ENCODE measurements at places on chromosomes 7 and 10.
A peak's percentile ranks its signal among the peaks of the same experiment; 100 is the strongest.

DNA sequence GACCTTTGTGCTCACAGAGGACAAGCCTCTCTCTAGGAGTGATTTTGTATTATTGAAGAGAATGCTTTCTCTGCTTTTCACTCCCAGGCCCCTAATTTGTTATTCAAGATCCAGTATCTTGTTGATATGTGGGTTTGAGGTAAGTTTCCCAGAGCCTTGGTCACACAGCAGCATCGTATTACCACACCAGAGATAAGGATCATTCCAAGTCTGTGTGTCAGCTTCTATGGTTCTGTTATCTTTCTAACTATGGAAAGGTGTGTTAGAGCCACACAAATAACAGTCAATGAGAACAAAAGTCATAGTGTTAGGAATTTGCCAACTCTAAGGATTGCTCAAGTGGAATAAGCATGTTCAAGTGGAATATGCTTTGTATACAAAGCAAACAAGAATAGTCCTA lies 1208.3 kb downstream of the GATA3 start:
- DNase-seq = no peak

DNA sequence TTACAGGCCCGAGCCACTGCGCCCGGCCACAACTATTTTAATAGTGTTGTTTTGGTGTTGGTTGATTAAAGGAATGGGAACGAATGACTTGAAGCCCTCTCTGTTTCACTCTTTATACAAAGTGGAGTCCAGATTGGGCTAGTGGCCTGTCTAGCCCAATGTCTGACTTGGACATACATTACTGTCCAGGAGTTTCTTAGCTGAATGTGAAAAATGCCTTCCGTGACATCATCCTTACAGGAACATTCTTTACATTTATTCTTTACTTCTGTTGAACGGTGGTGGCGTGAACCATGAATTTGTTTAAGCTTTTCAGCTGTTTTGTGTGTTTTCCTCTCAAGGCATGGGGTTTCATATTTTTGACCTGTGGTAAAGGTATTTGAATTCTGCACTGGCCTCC lies 67.9 kb downstream of the DAGLB start:
- no peak for DNase-seq

DNA sequence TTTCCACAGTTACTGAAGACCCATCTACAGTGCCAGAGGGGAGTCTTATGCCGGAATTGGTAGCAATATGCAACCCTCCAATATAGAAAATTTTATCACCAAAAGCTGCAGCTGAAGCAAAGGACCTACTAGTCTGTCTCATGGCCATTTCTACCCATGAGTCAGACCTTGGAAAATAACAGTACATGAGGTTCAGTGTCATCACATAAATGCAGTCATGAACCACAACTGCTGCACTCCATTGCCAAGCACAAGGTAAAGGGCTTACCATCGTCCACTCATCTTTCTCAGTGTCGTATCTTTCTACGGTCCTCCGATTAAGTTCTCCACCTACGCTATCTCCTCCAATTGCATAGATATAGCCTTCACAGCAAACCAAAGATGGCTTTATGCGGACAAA lies 21.8 kb downstream of the KBTBD2 start:
- DNase-seq = no peak

- DNase-seq = no peak
Observed at GRCh38 chr7:126799541-126799940, 453.2 kb downstream of the GRM8 start.

DNA sequence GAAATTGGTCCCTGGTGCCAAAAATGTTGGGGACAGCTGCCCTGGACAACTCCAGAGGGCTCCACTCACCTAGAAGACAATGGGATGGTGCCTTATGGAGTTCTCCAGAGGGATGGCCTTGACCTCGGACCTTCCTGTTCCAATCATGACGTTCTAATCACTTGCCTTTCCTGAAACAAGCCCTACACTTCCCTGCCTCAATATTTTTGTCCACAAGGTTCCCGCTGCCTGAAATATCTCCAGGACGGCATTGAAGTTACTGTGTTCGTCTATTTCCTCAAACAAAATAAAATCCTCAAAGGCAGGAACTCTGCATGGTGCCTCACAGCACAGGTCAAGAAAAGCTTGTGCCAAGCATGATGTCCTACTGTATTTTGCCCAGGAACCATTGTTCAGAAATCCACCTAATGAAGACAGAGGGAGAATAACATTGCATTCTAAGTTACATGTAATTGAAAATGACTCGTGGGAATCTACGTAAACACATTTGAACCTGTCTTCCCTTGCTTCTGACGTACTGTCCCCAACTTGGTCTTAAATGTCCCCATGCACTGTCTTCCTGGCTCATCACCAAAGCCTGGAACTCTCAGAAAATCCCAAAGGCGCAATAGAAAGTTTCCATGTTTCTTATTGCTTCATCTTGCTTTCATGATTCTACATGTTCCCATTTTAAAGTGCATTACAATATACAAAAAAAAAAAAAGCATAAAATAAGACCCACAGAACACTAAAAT lies 342.3 kb upstream of the NRP1 start:
- no peak for DNase-seq

- no peak for DNase-seq
Observed at GRCh38 chr7:63093481-63093880, 905.2 kb upstream of the ZNF722 start.

DNA sequence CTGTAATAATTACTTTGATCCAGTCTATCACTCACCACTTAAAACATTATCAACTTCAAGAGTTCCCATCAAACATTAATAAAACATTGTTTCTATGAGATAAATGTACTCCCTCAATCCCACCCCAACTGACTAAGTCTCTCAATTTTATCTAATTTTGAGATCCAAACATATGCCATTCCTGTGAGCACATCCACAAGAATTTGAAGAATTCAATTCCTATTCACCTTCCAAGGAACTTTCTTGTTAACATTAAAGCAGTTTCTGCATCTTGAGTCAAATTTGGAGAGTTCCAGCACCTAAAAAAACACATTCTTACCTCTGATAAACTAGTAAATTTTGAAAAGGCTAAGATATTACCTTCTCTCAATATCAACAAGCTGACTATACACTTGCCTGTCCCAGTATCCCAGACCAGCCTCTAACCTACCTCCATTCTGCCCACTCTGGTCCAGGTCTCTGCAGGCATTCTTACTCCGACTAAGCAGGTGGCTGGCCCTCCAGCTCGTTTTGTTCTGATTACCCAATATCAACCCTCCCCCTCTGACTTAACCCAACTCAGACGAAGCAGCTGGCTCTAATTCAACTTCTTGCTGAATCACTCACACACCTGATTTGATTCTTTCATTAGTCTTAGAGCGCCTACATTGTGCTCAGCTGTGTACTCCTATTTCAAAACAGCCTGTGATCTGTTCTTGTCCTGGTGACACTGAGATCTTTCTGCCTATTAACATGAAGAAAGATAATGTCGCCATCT lies 275.2 kb downstream of the IPMK start:
- DNase-seq = no peak

- DNase-seq = no peak
Observed at GRCh38 chr10:63114031-63114814, 18.9 kb upstream of the NRBF2 start.

GRCh38 chr10:74890460-74890859 lies 64.1 kb downstream of the KAT6B start:
- DNase-seq = no peak

- DNase-seq = peak; percentile 26
Observed at GRCh38 chr7:123749537-123749857, 694 bp upstream of the WASL start.

DNA sequence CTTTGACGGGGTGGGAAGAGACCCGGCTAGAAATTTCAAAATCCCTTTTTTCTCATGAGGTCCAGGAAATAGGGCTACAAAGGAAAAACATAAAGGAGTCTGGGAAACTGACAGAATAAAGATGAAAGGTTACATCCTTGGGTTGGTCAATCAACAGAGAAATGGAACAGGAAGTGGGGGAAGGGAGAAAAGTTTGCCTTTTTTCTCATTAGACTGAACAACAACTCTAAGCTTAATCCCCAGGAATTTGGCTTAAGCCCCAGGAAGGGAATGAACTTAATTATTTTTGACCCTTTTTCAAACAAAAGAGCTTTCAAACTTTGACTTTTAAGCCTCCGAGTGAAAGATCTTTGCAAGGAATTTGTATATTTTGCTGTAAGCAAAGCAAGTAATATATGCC lies 32.7 kb downstream of the LGI1 start:
- no peak for DNase-seq

DNA sequence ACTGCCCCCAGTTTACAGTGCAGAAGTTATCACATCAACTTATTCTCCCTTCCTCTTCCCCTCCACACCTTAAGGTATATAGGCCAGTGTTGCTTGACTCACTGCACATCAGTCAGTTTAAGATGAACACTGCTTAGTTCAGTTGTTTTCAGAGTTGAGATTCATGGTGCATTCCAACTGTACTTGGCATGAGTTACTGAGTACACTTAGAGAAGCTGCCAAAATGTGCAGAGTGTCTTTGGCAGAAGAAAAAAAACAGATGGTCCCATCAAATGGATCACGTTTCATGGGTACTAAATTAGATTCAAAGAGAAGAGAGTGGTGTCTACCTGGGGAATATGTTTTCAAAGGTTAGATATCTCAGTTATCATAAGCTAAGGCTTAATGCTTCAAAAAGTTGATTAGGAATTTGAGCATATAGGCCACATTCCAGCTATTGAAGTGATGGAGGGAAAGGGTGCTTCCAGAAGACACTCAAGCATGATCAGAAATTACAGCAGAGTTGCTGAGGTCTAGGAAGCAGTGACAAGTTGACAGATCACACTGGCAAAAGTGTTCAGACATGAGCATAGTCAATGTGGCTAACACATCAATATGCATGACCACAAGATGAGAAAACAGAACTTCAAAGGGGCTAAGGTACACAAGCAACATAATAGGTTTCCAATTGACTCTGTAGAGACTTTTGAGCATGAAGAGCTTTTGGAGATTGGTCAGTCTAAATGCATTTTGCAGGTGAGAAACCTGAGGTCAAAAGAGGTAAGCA lies 579.2 kb upstream of the CELF2 start:
- DNase-seq = no peak

- DNase-seq = no peak
Observed at GRCh38 chr7:133888061-133888930, 238.8 kb upstream of the LRGUK start.

DNA sequence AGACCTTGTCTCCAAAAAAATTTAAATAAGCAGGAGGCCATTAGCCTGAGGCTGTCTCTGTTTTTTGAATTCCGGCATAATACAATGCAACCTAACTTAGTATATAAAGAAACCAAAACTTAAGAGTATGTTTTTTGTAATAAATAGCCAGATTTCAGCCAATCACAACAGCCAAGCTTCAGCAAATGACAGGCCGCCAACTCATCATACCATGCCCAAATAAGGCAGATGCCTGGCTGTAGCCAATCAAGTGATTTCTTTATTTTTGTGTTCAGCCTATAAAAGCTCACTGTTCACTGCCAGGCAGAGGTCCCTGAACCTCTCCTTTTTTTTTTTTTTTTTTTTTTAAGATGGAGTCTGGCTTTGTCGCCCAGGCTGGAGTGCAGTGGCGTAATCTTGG lies 12.7 kb upstream of the PURB start:
- DNase-seq = no peak

- no peak for DNase-seq
Observed at GRCh38 chr10:119495021-119495505, 47.5 kb downstream of the RGS10 start.

GRCh38 chr7:151520419-151521261 lies 945 bp upstream of the RHEB start:
- no peak for DNase-seq

GRCh38 chr7:135925210-135925609 lies 51.9 kb downstream of the MTPN start:
- DNase-seq = no peak

GRCh38 chr7:1021366-1021765 lies 23.0 kb upstream of the GPR146 start:
- no peak for DNase-seq

GRCh38 chr7:28754027-28754426 lies 204.1 kb downstream of the TRIL start:
- no peak for DNase-seq

DNA sequence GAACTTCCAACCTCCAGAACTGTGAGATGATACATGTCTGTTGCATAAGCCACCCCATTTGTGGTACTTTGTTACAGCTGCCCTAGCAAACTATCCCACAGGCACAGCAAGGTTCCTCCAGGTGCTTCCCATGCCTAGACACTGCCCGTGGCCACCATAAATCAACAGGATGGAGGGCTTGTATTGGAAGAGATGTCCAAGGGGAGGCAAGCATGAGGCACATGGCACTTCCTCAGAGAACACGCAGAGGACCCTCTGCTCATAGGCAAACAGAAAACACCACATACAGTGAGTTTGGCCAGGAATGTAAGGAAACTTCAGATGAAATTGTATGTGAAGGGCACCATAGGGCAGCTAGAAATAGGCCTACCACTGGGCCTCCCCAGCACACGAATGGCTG lies 291.1 kb downstream of the GRID1 start:
- no peak for DNase-seq

DNA sequence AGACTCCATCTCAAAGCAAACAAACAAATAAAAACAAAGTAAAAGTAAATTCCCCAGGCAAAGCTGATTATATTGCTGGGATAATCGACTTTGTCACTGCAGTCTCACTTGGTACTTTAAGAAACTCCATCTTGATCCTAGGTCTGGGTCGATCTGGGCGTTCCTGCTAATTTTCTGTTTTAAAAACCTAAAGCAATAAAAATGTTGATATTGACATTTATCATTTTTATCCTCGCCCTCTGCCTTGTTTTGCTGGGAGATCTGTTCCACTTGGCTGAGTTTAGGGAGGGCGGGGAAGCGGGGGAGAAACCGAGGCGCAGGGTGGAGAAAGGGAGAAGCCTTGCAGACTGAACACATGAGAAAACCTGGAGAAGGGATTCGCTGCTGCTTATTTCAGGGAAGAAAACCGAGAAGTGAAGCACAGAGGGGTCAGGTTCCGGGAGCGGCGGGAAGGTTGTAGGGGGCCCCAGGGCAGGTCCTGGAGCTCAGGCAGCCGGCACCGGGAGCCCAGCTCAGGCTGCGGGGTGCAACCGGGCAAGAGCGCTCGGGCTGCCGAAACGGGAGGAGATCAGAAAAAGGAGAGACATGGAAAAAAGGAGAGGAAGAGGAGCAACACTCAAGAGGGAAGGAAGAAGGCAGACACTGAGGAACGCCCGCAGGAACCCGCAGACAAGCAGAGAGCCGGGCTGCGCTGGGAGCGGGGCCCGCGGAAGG lies 27.3 kb upstream of the KMT2C start:
- peak; percentile 65 for DNase-seq

DNA sequence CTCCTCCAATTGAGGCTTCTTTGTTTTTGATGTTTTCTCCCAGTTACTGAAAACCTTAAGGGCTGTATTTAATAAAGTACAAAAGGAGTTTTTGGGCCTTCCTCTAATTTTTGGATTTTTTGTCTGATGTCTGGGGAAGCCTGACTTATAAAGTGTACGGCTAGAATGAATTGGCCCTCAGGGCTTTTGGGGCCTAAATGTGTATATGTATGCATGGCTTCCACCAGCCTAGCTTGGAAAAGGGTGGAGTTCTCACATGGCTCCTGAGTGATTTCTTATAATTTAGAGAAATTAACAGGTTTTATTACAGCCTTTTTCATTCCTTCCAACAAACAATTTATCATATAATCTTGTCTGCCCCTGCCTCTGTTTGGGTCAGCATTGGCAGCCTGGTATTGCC lies 10.4 kb upstream of the TBATA start:
- DNase-seq = no peak

GRCh38 chr7:18508443-18509427 lies 13.2 kb downstream of the HDAC9 start:
- DNase-seq = no peak

GRCh38 chr10:21314906-21315644 lies 210.4 kb downstream of the SKIDA1 start:
- DNase-seq = no peak

Measured in NCI-H187 (cell line).